ENCODE measurements at places on chromosomes 5 and 9. TPM values are rescaled to one million over a fixed set of nuclear protein-coding genes. Genes with fewer than 3 reads are reported as not detected.

Gene C6
- 0.28 TPM for total RNA-seq

Gene SUSD3
- total RNA-seq = 1.1 TPM

Gene TMOD1
- total RNA-seq = 0.57 TPM

Gene FGF1
- total RNA-seq = 0.92 TPM

Gene ASPN
- total RNA-seq = 2.0 TPM

Gene YTHDC2
- 18.6 TPM for total RNA-seq

Gene GRIN3A
- total RNA-seq = not detected

Gene SPINK14
- total RNA-seq = not detected

Gene ST6GALNAC6
- total RNA-seq = 39.3 TPM

Gene TTC39B
- 11.4 TPM for total RNA-seq

Gene SLC6A19
- total RNA-seq = not detected

Gene DIPK1B
- total RNA-seq = 1.00 TPM

Gene FASTKD3
- 10.4 TPM for total RNA-seq

Gene JAKMIP2
- 0.57 TPM for total RNA-seq

Gene ITK
- under 0.01 TPM for total RNA-seq

Gene IFNE
- total RNA-seq = 3.3 TPM

Gene LCN15
- not detected for total RNA-seq

Gene ZNF883
- total RNA-seq = 1.2 TPM

Gene PCDH12
- total RNA-seq = 0.14 TPM

Gene C9orf43
- total RNA-seq = 0.18 TPM

Gene HTR1A
- total RNA-seq = not detected

Gene EGFLAM
- 4.7 TPM for total RNA-seq

Gene CCL21
- not detected for total RNA-seq

All from smooth muscle cell of bladder (primary cell).